ENCODE measurements at places on chromosomes 2 and 18.
A peak's percentile ranks its signal among the peaks of the same experiment; 100 is the strongest.

DNA sequence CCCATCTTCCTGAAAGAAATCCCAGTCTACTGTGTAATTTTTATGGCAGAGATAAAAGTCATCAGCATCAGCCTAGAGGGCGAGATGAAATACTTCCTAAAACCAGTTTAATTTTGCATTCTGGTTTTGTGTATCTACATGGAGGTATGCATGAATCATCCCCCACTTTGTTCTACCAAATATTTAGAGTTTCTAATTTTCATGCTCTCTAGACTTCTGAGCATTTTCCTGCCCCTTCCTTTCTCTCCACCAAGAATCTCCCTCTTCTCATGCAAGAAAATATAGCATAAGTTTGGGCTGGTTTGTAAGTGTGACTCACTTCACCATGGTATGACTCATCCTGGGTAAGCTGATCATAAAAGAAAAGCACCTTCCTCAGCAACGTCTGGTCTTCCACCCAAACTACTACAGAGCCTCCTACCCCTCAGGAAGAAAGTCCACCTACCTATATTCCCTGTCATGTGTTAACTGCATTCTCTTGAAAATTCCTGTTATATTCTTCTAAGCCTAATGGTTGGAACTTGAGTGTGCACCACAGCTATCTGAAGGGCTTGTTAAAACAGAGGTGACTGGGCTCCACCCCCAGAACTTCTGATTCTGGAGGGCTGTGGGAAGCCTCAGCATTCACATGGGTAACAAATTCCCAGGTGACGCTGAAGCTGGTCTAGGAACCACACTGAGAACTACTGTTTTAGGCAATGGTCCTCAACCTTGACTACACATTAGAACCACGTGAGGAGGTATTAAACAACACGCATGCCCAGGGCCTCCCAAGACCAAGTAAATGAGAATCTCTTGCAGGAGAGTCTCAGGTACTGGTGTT, 37.4 kb upstream of the RAPGEF4 start:
- no peak for DNase-seq

DNA sequence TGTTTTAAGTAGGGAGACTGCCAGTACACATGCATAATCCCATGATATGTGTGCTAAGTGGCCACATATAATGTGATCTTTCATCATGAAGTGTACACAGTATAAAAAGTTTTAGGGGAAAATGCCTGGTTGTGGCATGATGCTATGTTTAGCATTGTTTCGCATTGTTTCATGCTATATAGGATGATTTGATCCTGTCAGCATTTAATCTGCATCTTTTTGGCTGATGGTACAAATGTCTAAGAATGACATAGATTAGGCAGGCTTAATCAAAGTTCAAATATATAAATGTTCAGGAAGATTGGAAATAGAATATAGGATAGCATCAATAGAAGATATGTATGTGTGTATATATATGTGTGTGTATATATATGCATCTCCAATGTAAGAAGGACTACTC, 83.6 kb downstream of the MYO3B start:
- no peak for DNase-seq

GRCh38 chr18:47558110-47558750, 306.8 kb upstream of the SKOR2 start:
- DNase-seq, result no peak

DNA sequence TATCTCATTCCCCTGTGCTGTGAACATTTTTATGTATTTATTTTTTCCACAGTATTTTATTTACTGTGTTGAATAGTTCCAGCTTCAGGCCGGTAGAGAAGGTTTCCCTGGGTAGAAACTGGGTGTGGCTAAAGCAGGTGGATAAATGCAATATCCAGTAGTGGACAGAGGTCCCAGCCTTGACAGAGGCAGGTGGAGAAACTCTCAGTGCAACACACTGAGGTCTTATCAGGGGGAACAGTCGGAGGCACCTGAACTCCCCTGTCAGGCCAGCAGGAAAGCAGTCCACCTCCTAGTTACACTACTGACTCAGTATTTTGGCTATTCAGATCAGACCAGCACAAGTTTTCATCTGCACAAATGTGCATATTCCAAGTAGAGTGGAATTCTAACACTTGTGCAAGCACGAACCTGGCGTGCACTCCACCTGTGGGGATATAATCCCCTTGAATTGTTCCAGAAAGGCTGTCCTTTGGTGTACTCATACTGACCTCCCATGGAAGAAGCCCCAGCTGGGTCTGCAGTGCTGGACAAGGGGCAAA, 103.3 kb downstream of the GULP1 start:
- no peak for DNase-seq

- DNase-seq, result no peak
Observed at GRCh38 chr2:68692511-68692910, 42.1 kb upstream of the ARHGAP25 start.

DNA sequence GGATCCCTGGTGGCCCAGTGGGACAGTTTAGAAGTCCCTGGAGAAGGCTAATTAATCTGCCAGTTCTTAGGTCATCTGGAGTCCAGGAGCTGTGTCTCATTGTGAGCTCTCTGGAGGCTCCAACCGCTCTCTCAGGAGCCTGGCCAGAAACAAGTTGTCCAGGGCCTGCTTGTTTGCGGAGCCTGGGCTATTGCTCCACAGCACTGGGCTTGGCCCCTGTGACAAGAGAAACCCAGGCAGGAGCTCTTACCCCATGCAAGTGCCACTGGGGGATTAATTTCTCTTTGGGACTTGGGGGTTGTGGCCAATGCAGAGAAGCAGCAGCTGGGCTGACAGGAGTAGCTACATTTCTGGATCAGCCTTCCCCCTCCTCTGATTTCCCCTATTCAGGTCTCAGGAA, 24.5 kb upstream of the TNP1 start:
- DNase-seq, result no peak

GRCh38 chr2:74458938-74459363, 713 bp downstream of the WBP1 start:
- DNase-seq, result no peak

- no peak for DNase-seq
Observed at GRCh38 chr2:232488097-232488711, 570 bp upstream of the ECEL1 start.

DNA sequence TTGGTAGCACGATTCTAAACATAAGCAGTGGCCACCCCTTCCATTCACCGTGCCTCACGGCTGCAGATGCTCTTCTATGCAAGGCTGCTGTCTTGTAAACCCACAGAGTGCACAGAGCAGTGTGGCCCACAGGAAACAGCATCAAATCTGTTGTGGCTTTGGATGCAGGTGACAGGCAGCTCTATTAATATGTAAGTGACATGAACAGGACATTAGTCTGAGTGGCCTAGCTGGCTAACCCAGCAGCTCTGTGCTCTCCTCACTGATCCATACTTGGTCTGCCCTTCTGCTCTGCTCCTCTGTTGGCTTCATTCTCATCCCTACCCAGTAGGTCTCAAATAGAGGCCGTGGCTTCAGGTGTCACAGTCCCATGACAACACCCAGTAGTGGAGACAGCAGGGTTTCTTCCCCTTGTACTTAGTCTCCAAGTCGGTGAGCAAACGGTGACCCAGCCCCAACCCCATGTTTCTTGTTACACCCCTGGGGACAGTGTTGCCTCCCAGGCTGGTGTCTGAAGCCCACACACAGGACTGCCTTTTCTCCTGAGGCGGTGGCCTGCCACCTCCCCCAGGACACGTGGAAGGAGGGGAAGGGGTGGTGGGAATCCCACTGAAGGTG, 5.8 kb downstream of the SH3RF3 start:
- DNase-seq, result no peak

DNA sequence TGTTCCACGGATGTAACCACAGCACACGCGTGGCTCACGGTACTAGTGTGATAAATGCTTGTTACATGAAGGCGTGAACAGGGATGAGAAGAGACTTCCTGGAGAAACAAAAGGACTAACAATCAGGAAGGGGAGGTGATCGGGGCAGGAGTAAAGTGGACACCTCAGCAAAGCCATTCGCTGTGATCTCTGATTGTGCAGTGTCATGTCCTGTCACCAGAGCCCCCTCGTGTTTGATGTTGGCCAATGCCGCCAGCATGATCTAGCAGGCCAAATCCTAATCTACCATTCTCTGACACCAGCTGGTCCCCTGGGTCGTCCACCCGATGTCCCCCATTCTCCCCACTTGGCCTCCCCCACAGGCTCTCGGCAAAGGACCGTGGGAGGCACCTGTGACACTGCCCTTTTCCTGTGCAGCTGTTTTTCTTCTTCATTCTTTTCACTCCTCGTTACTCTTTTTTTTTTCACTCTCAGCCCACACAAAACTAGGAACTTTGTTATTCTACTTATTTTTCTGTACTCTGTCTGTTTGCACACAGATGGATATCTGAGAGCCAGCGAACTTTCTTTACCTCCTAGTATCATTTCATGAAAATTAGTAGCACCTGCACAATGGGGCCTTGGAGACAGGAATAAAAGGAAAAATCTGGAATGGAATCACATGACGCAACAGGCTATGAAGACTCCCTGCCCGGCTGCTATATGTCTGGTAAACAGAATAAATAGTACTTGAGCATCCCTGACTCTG, 146.8 kb downstream of the TGIF1 start:
- no peak for DNase-seq

DNA sequence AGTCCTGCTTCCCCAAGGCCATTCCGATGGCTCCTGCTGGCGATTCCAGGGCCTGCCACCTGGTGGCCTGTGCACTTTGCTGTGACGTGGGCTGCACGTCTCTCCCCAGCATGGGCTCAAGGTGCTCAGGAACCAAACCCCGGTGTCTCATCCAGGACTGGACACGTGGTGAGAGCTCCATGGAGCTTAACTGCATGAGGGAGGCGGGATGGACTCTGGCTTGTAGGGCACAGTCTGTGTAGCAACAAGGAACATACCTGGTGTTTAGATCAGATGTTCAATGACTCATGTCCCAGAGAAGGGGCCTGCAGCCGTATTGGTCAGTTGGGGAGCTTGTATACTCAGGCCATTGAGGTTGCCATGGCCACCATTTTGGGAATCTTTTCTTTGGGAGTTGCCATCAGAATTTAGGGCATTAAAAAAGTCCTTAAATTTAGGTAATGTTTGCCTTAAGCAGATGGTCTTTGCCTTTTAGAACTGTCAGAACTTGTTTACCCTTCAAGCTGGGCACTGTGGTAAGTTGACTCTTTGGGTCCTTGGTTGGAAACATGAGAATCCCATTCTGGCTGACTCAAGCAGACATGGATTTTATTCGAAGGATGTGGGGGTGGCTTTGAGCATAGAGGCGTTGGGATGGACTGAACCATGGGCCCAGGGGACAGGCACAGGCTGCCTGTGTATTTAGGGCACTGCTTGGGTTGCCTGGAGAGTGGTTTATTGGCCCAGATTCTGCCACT, 21.0 kb downstream of the AGAP1 start:
- DNase-seq, result peak; percentile 36

DNA sequence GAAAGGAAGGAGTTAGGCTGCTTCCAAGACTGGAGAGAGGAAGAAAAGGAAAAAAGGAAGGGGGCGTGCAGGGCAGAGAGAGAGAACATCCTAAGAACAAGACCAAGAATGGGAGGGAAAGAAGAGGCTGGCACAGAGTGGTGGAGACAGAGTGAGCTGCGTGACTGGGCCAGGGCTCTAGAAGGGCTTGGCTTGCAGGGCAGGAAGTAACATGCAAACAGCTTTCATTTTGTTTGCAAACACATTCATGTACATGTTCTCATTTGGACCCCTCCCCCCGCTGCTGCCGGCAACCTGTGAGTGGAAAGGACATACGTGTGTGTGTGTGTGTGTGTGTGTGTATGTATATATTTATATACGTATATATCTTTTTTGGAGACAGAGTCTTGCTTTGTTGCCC, 46.8 kb upstream of the DNMT3A start:
- no peak for DNase-seq

GRCh38 chr2:197170208-197170607, 140.4 kb downstream of the ANKRD44 start:
- DNase-seq, result no peak

- DNase-seq, result no peak
Observed at GRCh38 chr2:239893236-239893515, 132.0 kb downstream of the NDUFA10 start.

DNA sequence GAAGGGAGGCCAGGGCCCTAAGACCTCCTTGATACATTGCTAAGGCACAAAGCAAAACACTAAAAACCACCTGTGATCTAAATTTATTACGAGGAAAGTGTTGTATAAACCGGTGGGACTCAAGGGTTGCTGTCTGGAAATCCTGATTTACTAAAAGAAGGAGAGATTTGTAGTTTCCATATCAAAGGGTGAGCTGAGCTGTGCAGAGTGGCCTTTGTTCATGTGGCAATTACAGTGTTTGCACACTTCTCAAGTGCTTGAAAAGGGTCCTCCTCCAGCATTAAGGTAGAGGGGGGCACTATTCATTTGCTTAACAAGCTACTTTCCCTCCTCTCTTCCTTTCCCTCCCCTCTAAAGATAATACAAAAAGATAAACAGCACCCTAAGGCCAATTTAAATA, 30.5 kb upstream of the ITGA4 start:
- no peak for DNase-seq

- no peak for DNase-seq
Observed at GRCh38 chr2:42310007-42310515, 51.0 kb downstream of the COX7A2L start.

- no peak for DNase-seq
Observed at GRCh38 chr18:55751476-55751875, 163.5 kb upstream of the TCF4 start.

DNA sequence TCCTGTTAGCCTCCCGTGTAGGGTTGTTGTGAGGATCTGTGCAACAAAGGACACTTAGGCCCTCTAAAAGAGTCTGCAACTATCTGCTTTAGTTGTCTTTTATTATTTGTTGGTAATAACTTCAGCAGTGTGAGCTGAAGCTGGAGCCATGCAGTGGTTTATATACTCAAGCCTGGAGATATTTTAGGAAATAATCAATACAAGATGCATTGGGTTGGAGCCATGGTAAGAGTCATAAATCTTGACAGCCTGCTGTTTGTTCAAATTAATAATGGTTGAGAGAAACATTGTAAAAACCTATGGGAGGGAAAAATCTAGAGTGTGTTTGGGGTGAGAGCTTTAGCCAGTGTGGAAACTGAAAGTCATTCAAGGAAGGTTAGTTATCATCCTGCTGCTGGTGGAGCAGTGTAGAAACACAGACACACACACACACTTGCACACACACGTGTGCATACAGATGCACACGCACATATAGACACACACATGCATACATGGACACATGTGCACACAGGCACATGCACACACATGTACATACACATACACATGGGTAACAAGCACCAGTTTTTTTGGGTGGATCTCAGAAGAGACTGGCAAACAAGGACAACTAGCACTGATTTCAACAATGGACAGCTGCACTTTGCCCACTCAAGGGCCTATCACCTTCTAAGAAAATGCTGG, 51.0 kb downstream of the ACOXL start:
- DNase-seq, result no peak

DNA sequence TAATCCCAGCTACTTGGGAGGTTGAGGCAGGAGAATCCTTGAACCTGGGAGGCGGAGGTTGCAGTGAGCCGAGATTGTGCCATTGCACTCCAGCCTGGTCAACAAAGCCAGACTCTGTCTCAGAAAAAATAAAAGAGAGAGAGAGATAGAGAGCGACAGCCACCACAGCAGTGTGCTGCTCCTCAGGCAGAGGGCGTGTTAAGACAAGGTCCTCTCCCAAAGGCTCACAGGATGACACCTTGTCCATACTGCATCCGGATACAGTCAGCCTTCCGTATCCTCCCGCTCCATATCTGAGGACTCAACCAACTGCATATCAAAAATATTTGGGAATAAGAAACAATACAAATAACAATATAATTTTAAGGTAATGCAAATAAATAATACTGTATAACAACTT, 20.1 kb downstream of the ARL4C start:
- DNase-seq, result no peak

Data from T47D (cell line).